ENCODE measurements at places on chromosomes 11 and 22.

- DNase-seq: no peak
Measured at GRCh38 chr22:19798891-19799293, 38.3 kb downstream of the TBX1 start.

GRCh38 chr11:14254533-14255237, 104.3 kb downstream of the RRAS2 start:
- no peak for DNase-seq

DNA sequence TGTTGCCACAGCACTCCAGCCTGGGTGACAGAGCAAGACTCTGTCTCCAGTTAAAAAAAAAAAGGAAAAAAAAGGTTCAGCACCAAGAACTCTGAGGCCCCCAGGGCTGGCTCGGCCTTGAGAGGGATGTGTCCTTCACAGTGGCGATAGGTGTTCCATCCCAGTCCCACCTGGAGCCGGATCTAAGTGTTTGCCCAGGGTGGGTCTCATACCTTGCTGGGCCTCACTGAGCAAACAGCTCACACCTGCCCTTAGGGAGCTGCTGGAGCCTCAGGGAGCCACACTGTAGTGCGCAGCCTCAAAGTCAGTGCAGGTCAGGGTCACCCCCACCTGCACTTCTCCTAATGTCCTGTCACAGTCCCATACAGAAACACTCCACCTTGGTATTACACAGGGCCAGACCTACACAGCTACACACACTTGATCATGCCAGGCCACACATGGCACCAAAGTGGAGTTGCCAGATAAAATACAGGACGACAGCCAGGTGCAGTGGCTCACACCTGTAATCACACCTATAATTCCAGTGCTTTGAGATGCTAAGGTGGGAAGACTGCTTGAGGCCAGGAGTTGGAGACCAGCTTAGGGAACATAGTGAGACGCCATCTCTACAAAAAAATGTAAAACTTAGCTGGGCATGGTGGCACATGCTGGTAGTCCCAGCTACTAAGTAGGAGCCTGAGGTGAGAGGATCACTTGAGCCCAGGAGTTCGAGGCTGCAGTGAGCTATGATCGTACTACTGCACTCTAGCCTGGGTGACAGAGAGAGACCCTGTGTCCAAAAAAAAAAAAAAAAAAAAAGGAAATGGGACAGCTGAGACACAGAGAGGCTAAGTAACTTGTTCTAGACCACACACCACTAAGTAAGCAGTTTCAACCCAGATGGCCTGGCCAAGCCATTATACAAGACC, 7.3 kb downstream of the STARD10 start:
- no peak for DNase-seq

DNA sequence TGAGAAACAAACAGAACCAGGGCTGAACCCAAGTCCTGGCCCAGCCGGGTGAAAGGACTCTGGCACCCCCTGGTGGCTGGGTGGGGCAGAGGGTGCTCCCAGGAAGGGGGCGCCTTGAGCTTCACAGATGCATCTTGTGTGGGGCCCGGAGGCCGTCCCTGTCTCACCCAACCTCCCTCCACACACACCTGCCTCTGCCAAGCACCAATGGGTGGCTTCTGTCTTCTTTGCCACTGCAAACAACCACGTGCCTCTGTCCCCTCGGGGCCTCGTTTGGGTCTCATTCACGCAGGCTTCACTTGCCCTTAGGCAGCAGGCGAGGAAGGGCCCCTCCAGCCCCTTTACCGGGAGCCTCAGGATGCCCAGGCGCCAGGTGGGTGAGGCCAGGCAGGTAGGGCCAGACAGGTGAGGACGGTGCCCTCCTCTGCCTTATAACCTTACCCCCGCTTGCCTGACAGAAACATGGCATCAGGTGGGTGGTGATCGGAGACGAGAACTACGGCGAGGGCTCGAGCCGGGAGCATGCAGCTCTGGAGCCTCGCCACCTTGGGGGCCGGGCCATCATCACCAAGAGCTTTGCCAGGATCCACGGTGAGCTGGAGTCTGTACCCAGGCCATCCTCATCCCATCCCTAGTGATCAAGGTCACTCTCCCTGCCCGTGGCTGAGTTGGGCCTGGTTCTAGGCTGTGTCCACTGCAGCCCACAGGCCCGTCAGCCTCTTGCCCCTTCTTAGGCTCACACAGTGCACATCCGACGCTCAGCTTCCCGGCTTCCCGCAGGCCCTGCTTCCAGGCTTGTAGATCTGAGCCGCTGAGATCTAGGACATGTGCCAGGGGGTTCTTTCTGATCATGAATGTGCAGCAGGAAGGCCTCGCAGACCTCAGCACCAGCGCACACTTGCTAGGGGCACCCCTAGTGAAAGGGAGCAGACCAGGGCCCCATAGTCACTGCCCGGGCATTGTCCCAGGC, 17.2 kb downstream of the POLR3H start:
- DNase-seq: peak; percentile 57

GRCh38 chr11:1671658-1672057, 25.3 kb upstream of the KRTAP5-6 start:
- no peak for DNase-seq

DNA sequence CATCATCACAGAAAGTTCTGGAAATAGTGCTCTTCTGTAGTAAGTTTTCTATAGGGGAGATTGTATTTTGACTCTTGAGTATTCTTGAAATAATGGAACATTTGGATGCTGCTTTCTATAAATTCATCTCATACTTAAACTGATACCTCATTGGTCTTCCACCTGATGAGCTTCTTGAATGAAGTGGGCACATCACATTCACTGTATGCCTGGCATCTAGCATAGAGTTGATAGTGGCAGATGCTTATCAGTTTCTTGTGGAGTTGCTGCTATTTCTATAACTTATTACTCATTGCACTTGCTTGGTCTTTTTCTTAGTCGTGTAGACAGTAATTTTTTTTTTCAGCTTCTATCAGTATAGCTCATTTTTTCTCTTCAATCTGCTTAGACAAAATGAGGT, 5.4 kb downstream of the ATXN10 start:
- DNase-seq: no peak

DNA sequence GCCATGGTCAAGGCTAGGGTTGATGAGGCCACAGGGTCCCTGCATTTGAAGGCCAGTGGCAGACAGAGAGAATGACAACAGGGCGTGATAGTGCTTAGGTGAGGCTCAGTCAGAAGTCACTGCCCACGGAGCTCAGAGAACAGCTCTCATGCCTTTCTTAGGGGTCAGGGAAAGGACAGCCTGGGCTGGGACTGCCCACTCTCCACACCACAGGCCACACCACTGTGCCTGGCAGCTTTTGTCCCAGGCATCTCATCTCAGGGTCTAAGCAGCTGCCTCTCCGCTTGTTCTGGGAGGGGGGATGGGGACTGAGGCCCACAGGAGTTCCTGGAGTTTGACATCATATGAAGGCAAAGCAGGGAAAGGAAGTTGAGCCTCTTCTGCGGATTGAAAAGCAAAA, 150.2 kb upstream of the B3GAT1 start:
- DNase-seq: no peak

DNA sequence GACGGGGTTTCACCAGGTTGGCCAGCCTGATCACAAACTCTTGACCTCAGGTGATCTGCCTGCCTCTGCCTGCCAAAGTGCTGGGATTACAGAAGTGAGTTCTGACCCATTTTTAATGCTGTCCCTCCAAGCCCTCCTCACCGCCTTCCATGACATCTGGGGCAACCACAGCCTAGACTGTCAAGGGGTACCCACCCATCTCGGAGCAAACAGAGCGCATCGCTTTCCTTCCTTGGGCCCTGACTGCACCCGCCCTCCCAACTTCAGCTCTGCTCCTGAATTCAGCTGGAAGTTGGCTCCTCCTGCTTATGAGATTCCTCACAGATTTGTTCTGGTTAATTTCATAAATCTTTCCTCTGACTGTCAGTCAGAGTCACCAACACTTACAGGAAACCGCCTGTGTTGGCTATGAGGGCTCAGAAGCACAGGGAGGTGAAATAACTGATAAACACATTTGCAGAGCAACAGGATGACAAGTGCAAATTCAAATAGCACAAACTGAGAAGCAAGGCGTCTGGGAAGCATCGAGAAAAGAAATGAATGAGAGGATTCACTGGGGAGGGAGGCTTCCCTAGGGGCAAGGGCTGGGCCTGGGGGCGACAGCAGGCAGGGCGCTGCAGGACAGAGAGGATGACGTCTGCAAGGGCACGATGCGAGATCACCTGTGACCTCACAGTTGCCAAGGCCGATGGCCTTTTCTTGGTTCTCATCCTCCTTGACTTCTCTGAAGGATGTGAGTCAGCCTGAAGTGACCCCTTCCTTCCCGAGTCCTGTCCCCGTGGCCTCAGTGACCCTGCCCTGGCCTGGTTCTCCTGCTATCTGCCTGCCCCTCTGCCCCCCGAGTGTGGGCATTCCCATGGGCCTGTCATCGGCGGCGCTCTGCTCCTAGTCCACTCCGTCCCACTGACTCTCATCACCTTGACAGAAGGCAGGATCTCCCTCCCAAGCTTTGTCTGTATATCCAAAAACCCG, 6.1 kb downstream of the IFT27 start:
- no peak for DNase-seq

GRCh38 chr11:72744474-72744873, 7.7 kb downstream of the ARAP1 start:
- DNase-seq: no peak

DNA sequence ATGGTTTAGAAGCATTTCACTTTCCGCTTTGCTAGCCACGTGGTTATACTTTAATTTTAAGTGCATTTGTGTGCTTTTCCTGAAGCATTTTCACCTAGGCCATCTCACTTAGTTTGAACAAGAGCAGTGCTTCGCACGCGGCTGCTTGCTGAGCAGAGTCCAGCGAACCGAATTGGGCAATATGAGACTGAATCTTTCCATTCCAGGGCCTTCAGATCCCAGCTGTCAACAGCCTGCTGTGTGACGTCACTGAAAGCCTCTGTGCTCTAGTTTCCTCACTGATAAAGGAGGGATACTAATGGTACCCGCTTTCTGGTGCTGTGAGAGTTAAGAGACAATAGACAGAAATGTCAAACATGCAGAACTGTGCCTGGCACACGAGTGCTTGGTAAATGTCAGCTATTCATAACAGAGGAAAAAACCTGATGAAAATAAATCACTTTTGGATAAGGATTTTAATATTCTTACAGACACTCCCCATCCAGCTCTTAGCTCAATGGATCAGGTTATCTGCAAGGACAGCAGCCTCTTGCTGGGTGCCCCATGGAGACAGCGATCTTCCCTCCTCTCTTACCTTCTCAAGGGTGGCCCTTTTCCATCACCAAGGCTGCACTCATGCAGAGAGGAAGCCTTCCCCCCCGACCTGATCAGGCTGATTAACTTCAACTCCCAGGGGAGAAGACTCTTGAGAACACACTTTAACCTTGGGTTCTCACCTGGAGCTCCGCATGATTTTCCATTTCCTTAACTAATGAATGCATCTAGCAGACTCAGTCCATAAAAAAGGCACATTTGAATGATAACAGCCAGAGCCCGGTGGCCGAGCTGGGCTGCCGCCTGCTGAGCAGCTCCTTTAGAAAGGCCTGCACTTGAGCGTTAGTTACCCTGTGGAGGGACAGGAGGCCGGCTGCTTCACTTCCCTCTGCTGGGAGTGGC, 3.5 kb upstream of the GLB1L3 start:
- no peak for DNase-seq

- no peak for DNase-seq
Measured at GRCh38 chr22:25008666-25009065, 56.1 kb downstream of the KIAA1671 start.

DNA sequence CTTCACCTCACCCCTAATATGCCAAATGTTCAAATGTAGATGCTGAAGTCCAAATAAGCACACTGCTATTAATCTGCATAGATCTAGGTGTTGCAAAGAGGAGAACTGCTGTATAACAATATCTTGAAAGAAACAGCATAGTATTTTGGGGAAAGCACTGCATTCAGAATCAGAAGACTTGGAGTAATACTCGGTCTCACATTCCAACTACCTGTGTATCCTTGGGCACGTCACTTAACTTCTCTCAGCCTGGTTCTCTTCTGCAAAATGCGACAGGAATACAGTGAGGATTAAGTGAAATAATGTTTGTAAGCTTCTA, 332 bp upstream of the HMGXB4 start:
- no peak for DNase-seq

- no peak for DNase-seq
Measured at GRCh38 chr11:71999798-72000197, 1.1 kb downstream of the IL18BP start.

DNA sequence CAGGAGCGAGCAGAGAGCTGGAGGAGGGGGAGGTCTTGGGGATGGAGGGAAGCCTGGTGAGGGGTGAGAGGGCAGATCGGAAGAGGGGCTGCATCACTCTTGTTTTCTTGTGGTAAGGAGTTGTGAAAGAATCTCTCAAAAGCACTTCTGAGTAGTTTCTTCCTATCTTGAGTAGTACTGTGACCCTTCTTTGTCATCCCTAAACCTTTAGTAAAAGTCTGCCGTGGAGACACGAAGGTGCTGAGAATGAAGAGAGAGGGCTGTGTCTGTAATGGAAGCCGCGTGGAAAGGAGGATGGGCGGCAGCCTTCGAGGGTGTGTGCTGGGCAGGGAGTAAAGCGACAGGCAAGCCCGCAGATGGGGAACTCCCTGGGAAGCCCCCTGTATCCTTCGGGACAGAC, 237.8 kb downstream of the TBC1D22A start:
- no peak for DNase-seq

GRCh38 chr11:3153291-3153861, 11.7 kb downstream of the OSBPL5 start:
- no peak for DNase-seq

DNA sequence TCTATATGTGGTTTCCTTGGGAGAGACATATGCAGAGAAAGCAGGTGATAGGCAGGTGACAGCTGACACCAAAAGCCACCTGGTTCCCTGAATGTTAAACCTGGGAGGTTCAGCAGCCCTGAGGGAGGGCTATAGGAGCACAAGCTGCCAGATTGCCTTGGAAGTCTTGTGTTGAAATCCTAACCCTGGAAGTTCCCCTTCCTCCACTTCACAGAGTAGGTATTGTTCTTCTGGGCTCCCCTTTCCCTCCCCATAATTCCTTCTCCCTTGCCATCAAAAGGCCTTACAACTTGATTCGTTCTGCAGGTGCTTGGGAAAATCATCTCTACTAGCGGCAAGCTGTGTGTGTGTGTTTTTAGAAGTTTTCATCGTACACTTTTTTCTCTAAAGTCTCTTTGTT, 5.4 kb downstream of the LDLRAD3 start:
- no peak for DNase-seq

DNA sequence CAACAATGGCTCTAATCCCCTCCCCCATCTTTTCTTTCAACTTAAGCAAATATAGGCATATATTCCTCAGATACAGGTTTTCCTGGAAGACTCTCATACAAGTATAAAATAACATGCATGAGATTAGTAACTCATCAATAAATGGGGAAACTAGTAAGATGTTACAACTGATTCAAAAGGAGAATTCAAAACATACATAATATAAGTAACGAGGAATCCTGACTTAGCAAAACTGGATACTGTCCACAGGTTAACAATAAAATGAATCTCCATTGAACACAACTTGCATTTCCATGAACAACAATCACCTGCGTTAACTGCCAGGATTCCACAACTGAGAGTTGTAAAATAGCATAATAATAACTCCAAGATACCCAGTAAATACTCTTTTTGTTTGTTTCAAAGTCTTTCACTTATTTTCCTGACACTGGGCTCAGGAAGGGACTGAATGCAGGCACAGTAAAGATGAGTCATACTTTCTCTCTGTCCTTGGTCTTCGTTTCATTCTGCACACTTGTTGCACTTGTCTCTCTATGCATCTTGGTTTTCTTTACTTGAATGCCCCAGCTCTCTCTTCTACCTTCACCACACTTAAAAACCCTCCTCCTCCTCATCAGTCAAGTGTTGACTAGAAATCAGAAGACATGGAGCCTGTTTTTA, 8.1 kb downstream of the APIP start:
- DNase-seq: no peak
